ENCODE measurements at places on chromosomes 4 and X.
A peak's percentile ranks its signal among the peaks of the same experiment; 100 is the strongest.

DNA sequence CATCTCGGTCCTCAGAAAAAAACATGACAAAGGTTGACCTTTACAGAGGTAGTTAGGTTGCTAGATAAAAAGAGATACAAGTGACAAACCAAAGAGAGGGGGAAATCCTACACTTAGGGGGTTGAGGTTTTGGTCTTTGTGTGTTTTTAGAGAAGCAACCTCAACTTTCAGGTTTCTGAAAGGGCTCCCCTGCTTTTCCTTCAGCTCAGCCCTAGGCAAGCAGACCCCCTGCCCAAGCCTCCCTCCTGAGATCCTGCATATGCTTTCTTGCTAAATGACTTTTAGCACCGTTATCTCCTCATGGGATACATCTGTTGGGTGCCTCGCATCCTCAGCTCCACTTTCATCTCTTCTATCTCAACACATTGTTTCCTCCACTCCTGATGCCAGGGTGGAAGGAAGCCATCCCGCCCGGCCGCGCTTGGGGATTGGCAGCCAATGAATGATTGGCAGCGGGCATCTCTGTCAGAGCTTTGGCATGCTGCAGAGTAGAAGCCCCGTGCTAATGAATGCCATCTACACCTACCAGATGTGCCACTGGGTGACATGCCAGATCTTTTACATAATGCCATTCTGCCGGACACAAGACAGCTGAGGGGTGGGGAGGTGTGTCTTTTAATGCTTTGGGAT is 15.0 kb upstream of the PRDM8 start:
- DNase-seq = no peak

- DNase-seq = no peak
Observed at GRCh38 chr4:86362510-86362909, 2.7 kb upstream of the MAPK10 start.

DNA sequence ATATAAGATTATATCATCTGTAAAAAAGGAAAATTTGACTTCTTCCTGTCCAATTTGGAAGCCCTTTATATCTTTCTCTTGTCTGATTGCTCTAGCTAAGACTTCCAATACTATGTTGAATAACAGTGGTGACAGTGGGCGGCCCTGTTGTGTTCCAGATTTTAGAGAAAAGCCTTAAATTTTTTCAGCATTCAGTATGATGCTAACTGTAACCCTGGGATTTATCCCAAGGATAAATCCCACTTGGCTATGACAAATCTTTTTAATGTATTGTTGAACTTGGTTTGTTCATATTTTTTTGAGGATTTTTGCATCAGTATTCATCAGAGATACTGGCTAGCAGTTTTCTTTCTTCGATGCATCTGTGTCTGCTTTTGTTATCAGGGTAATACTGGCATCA is 217.2 kb upstream of the ARSJ start:
- no peak for DNase-seq

GRCh38 chrX:107205770-107206696 is at the start of the genes DNAAF6 and NUP62CL:
TSS of gene DNAAF6 (plus strand) at chrX:107206611. CDS start at chrX:107212876, 6,265 bp downstream.
TSS of gene NUP62CL (minus strand) at chrX:107206433. CDS start at chrX:107175146, 31,287 bp downstream.
- DNase-seq = peak; percentile 14

DNA sequence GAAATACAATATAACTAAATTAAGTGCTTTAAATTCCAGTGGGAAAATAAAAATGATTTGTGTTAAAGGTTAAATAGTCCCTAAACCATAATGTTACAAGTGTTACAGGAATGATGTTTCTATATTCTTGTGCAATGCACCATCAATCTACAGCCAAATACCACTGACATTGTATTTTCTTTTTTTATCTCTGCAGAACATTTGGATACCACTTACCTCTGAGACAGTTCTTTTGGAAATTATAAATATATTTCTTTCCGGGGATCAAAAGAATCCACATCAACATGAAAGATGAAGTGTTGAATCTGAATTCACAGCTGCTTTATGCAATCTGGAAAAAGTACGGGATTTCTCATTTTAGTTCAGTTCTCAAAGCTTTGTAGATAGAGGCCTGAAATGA is 518.3 kb upstream of the AGA start:
- DNase-seq = no peak

GRCh38 chr4:79662651-79663050 is 254.6 kb upstream of the GK2 start:
- no peak for DNase-seq

Data from activated naive CD8-positive, alpha-beta T cell treated with anti-CD3 and anti-CD28 coated beads, Interleukin-2, amount 50 U/mL, for 16 hours (primary cell).